Stimulated activated CD8-positive, alpha-beta memory T cell treated with anti-CD3 and anti-CD28 coated beads, Interleukin-4, amount 100 ng/mL, for 48 hours (primary cell): ENCODE measurements at places on chromosomes 2 and 18.

DNA sequence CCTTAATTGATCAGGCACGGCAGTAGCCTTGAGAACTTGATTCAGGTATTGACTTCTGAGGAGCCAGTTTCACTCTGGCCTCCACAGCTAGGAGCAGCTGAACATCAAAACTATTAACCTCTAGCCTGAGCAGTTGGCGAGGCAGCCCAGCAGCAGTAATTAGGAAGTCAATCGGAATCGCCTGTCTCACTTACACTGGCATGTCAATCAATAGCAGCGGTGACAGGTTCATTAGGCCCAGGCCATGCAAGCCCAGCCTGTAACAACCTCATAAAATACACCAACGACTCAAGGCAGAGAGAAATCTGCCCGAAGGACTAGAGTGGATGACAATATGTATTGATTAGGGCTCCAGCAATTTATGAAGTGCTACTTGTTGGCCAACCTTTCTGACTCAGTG is 255.4 kb upstream of the SKOR2 start:
- DNase-seq = no peak

GRCh38 chr2:155218945-155219344 is 520.5 kb downstream of the KCNJ3 start:
- no peak for DNase-seq

DNA sequence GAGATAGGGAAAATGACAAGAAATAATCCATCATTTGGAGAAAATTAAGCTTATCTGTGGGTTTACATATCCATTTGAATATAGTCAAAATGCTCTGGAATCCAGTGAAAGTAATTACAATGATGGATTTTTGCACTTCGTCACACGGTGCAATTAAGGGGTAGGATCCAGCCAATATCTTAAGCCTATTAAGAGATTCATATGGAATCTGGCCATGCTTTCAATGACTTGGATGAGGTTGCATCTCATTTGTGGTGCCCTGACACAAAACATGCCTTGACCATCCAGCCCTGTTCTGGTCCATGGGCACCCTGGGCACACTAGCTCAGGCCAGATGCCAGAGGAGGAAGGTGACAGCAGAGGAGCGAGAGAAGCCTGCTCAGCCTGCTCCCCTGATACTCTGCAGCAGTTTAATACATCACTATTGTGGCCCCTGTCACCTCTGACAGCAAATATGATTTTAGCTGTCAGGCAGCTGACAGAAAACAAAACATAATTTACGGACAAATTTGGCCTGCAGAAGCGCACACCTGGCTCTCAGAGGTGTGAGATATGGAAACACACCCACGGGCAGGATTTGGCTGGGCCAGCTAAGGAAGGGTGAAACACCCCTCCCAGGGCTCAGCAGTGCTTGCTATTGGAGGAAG is 94.1 kb upstream of the ST8SIA3 start:
- no peak for DNase-seq

GRCh38 chr18:10685484-10685883 is 159.7 kb downstream of the NAPG start:
- DNase-seq = no peak

- no peak for DNase-seq
These were observed 9.4 kb upstream of the ITGB6 start for GRCh38 chr2:160209516-160209856.

DNA sequence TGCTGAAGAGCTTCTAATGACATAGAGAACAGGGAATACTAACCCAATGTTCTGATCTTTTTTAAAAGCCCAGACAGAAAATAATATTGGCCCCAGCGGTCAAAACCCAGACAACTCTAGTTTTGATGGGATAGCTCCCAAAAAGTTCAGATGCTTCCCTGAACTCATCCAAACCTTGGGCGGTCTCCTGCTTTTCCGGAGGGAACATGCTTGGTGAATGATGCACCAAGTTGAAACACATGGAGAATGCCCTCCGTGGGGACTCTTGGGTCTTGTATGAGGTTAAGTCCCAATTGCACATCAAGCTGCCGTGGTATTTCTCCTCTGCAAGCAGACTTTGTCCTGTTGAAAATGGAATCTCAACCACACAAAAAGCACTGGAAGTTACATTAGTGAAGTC is 120.7 kb upstream of the CTAGE1 start:
- DNase-seq = no peak

GRCh38 chr2:209046163-209046562 is 377.7 kb upstream of the MAP2 start:
- no peak for DNase-seq

DNA sequence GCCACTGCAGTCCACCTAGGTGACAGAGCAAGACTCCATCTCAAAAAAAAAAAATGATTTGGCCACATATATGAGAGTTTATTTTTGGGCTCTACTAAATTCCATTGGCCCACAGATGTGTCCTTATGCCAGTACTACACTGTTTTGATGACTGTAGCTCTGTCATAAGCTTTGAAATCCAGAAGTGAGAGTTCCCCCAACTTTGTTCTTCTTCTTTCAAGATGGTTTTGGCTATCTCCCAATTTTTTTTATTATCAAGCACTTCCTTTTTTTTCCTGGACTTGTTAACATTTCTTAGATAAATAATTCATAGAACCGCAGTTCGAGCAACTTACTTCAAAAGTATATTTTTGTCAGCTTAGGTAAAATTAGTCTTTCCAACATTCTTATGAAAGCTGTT is 96.9 kb downstream of the TSHZ1 start:
- DNase-seq = no peak

DNA sequence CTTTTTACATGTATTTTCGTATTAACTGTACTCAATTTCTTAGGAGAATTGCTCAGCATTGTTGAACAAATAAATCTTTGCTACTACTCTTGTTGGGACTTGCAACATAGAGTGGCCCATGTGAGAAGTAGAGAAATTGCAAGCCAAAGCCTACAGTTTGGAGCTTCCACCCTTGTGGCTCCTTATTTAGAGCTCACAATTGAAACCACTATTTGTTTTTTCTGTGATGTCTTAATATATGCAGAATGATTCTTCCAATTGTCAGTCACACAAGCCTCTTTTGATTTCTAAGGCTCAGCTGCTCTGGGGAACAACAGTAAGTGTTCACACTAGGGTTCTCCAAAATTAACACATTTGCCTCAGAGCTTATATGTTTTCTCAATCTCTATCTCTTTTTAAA is 60.2 kb upstream of the GALNT13 start:
- DNase-seq = no peak

- no peak for DNase-seq
These were observed 155.3 kb downstream of the TFCP2L1 start for GRCh38 chr2:121129692-121130091.

DNA sequence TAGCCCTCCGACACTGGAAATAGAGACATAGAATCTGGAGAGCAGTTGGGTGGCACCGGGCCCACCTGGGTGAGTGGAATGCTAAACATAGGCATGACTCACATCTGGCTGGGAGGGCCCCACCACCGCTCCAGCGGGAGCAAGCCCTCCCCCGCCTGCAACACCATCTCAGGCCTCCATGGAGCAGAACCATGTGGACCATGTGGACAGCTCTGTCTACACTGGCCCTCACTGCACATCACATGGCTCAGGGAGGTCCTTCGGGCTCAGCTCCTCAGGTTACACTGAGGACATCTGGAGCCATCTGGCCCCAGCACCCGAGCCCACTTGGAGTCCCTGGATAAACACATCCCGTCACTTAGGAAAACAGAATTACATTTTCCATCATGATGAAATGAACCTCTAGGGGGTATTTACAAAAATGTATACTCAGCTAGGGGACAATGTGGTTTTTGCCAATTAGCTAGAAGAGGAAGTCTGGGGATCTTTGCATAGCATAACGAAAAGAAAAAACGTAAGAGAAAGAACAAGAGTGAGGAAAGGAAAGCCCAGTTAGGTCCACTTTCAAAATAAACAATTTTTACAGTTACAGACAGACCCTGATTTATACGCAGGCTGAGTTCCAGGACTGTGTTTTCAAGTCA is 30.7 kb upstream of the MLPH start:
- peak; percentile 20 for DNase-seq

GRCh38 chr18:54268751-54269150 is 566 bp upstream of the POLI start:
- DNase-seq = no peak

DNA sequence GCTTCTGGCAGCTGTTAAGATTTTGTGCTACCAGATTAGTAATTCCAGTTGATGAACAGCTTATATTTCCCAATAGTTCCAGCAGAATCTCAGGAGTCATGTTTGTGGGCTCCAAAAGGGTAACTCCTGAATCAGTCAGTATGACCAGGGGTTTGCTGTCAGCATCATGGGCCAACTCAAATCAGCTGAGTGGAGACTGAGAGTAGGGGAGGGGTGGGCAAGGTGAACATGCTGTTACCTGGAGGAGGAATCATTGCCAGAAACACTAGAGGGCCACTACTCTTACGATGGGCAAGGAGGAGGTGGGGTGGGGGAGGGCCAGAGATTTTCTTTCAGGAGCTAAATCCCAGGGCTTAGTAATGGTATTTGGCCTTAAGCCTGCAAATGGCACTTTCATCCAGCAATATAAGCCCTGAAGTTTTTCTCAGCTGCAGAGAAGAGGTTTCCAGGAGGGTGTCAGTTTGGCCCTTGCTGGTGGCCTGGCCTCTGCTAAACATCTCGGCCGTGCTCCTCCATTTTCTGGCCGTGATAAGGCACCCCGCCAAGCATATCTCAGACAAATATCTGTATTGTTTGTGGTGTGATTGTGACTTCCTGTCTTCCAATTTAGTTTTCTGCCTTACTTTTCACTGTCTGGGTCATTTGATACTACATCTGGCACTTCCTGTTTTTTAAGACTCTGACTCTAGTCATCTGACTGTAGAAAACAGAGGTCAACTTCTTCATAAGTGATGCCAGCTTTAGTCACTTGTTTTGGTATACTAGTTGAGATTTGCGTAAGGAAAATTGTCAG is 120.5 kb upstream of the CXCR4 start:
- DNase-seq = peak; percentile 60

- no peak for DNase-seq
These were observed 59.6 kb downstream of the TRPM8 start for GRCh38 chr2:233976690-233977294.

GRCh38 chr18:26919627-26920026 is 54.1 kb upstream of the AQP4 start:
- no peak for DNase-seq

DNA sequence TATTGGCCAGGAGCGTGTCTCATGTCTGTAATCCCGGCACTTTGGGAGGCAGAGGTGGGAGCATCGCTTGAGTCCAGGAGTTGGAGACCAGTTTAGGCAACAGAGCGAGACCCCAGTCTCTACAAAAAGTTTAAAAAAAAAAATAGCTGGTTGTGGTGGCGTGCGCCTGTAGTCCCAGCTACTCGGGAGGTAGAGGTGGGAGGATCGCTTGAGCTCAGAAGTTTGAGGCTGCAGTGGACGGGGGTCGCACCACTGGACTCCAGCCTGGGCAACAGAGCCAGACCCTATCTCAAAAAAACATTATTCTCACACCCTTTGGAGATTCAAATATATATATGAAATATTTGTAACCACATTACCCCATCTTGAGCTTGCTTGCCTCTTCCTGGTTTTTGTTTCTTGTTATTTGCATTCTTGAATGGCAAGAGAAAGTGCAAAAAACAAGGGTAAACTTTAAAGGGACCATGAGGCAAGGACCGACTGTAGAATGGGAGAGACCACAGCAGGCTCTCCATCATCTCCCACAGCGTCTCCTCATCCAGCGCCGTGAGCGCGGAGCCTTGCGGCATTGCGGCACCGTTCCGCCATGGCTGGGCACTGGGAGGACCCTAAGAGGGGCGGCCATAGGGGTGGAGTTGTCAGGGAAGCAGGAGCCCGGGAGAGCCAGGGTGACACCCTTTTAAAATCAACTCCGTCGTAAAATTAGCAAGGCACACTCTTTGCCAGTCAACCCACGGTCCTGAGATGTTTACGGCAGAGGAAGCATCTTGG is 1.4 kb downstream of the ELP2 start:
- DNase-seq = no peak

DNA sequence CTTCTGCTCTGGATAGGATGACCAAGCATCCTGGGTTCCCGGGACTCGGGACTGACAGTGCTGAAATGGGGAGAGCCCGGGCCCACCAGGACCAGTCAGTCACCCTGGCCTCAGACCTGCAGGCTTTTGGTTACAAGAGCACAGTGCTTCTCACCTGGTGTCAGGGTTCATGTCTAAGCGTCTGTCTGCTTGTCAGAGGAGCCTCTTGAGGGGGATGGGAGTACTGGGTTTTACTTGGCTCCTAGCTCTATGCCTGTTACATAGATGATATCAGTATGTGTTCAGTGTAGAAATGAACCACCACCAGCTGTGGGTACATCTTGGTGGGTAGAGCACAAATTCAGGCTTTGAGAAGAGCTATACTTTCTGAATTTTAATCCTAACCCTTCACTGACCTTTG is 29.9 kb downstream of the PCARE start:
- no peak for DNase-seq
